Testis (tissue), 5 donors: ENCODE measurements at places on chromosomes 4 and X.
A peak's percentile ranks its signal among the peaks of the same experiment; 100 is the strongest.

DNA sequence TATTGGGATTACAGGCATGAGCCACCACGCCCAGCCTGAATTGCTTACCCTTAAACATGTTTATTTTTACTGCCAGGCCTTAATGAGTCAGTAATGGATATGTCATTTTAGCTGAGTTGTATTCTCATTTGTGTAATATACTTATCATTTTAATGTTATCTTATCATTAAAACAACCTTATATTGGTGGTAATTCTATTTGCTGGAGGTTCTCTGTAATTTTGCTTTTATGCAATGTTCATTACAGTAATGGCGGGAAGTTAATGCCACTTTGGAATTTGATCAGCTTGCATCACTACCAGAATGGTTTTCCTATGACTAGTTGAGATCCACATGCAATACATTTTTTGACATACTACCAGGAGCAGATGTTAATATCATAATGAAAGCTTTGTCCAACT, 6.3 kb upstream of the PGAM4 start:
- DNase-seq = no peak

- DNase-seq = no peak
These were observed 53.0 kb upstream of the FBXW7 start for GRCh38 chr4:152588869-152589268.

GRCh38 chr4:5785806-5786680, 75.0 kb downstream of the EVC start:
- no peak for DNase-seq

- no peak for DNase-seq
These were observed 629.4 kb upstream of the FRG1 start for GRCh38 chr4:189311251-189311650.

GRCh38 chrX:45711231-45711630, 510.6 kb upstream of the DIPK2B start:
- DNase-seq = no peak

GRCh38 chr4:150355858-150356455, 226.0 kb upstream of the MAB21L2 start:
- no peak for DNase-seq

DNA sequence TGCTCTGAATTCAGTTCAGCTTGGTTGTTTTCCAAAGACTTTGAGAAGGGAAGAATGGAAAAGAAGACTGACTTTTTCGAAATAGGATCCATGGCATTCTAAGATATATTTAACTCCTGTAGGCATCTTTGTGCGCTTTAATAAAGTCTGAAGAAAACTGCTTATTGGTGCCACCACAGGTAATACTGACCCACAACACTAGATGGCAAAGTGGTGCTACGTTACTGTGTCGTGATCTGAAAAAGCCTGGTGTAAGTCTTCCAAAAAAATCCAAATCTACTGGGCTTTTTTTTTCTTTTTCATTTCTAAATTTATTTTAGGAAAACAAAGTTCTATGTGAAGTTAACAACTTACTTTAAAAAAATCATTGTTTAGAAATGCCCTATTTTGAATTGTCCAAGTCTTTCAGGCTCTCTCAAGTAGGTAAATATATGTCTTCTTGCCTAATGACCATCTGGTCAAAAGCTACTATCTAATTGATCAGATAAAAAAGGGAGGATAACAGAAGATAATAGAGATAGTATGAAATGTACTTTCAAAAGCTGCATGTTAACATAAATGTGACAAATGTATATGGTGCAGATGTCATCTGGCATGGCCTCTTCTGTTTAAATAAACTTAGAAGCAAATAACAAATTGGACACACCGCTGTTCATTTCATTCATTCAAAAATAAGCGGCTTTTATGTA, 47.0 kb upstream of the MID1IP1 start:
- DNase-seq = peak; percentile 46

DNA sequence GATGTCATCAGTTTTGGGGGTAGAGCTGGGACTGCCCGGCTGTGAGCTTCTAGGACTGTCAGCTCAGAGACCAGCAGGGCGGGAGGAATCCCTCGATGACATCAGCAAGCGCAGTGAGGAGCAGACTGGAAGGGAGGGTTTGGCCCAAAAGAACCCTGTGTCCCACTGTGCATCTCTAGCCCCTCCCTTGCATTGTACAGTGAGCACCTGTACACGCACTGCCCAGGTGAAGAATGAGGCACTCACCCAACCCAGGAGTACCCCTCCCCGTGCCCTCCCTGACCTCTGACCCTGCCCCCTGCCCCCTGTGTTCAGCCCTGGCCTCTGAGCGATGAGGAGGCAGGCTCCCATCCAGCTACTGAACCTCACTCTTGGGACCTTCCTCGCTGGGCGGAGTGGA, 92.9 kb downstream of the HMX1 start:
- DNase-seq = no peak

DNA sequence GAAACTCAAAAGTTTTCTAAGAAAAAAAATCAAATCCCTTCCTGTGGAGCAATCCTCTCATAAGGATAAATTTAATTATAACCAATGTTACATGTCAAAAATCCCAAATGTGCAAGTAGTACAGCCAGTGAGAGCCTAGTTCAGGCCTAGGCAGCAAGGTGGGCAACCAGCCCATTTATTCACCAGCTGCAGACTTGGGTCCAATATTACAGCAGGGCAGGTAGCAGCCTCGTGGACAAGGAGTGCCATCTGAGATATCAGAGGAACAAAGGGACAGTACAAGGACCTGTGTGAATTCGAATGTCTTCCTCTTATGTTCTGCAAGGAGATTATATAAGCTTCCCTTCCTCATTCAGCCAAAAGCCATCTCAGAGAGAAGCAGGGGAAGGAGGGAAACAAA, 6.6 kb downstream of the HELQ start:
- DNase-seq = no peak

GRCh38 chrX:143854006-143854405, 29.9 kb upstream of the UBE2NL start:
- DNase-seq = no peak

- DNase-seq = no peak
These were observed 249.9 kb upstream of the GATB start for GRCh38 chr4:152010710-152011079.

DNA sequence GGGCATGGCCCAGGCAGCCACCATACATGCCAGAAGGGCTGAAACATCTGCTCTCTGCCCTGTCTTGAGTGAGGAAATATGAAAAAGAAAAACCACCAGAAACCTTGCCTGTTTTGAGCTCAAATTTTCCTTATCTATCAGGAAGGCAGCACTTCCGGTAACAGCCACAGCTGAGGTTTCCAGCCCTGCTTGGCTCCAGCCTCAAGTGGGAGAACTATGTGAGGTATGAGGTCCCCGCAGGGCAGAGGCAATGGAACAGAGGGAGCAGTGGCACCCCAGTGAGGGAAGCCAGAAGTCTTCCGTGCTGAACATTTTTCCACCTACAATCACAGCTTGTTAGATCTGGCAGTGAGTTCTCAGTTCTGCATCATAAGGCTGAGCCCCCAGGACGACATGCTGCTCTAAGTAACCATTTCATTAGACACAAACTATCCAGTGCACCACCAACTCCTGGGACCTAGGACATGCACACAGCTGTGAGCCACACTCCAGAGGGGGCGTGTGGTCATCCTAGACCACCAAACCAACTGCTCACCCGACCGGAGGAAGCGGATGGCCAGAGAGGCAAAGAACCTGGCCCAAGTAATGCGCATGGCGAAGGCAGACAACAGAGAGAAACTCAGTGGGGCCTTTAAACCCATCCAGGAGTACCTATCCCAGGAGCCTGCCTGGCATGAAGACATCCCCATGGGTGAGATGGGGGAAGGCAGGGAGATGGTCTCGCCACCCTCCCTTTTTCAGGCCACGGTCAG, 22.6 kb downstream of the WDR1 start:
- DNase-seq = no peak

DNA sequence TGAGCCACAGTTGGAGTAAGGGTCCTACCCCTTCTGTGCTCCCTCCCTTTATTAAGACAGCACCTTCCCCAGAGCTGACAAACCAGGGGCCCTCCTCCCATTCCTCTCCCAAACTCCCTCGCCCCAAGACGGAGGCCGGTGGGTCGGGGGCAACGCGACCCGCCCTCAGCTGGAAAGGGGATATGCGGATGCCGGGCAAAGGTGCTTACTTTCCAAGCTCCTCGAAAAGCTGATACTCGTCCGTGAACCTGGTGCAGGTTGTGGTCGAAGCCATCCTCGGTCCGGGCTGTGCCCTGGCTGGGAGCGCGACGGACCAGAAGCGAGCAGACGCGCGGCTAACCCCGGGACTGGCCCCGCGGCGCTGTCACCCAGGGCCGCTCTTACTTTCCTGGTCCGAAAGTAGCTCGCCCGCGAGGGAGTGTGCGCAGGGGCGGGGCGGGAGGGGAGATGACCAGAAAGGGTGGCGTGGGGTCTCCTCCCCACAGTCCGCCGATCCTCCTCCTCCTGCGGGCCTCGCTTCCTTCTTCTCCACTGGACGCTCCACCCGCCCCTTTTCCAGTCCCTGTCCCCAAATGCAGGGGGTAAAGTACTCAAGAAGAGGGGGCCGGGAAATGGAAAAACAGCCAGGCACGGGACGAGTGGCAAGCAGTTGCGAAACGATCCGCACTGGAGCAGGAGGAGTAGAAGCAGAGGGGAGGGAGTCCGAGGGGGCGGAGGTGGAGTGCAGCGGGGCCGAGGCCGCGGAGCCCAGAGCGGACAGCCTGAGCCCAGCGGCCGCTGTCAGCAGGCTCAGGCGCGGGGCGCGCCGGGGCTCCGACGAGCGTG, 531 bp downstream of the CAMK2D start:
- DNase-seq = peak; percentile 82

DNA sequence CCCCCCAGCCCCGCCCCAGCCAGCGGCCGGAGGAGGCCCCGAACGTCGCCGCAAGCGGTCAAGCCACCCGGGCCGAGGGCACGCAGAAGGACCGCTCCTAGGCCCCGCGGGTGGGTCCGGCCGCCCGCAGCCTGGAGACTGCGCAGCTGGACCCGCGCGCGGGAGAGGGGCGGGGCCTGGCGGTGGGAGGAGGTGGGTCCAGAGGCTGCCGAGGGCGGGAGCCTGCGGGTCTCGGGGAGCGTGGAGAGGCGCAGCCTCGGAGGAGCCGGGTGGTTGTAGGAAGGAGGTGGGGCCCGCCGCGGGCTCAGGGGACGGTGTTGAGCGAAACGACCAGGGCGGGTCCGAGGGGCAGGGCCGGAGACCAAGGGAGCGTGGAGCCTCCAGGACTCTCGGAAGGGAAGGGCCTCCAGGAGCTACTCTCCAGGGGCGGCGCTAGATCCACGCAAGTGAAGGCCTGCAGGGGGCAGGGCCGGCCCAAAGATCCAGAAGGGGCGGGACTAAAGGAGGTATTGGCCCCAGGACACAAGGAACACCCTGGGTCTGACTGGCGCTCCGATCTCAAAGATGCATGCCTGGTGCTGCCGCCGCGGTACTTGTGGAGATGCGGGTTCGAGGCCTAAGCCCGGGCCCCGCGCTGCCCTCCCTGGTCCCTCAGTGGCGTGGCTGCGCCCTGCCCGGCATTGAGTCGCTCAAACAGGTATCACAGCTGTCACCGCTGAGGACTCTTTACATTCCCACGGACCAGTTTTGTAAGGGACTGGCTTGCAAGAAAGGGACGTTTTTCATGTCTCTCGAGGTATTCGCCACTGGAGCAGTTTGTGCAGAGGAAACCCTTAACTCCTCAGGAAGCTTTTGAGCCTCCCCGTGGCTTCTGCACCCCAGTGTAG, 5.9 kb downstream of the TIMM17B start:
- DNase-seq = peak; percentile 90

DNA sequence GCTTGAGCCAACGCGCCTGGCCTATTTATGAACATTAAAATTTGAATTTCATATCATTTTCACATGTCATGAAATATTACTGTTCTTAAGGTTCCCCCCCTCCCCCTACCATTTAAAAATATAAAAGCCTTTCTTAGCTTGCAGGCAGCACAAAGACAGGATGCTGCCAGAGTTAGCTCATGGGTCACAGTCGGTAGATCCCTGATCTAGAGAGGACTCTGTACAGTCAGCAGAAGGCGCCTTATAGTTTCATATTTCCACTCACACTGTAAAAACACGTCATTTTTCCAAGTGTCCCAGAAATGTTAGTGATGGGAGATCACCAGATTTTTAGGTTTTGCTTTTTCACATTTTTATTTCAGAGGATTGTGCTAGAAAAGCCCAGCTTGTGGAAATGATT, 12.2 kb downstream of the NOCT start:
- no peak for DNase-seq

DNA sequence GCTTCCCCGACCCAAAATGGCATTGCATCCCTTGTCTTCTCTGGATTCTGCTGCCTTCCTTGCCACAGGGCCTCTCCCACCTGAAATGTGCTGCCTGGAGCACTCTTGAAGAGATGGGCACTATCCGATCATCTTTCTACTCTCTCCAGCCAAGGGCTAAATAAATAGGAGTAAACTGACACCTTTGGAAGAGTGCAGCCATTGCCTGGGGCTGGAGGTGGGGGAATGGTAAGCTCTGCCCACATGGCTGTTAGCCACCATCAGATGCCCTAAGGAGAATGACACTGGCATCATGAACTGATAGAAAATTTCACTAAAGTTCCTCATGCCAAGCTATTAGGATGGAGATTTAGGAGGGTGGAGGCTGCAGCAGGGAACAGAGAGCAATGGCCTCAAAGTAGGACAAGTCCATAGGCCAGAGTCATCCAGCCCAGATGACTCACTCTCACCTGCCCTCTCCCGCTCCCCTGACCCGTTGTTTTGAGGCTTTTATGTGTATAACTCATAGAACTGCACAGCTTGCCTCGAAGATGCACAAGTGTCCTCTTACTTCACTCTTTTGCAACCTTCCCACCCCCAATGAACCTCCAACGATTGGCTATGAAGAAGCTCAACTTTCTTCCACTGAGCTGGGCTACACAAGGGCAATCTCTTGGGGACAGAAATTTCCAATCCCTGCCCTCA, 822 bp upstream of the PFKFB1 start:
- no peak for DNase-seq

DNA sequence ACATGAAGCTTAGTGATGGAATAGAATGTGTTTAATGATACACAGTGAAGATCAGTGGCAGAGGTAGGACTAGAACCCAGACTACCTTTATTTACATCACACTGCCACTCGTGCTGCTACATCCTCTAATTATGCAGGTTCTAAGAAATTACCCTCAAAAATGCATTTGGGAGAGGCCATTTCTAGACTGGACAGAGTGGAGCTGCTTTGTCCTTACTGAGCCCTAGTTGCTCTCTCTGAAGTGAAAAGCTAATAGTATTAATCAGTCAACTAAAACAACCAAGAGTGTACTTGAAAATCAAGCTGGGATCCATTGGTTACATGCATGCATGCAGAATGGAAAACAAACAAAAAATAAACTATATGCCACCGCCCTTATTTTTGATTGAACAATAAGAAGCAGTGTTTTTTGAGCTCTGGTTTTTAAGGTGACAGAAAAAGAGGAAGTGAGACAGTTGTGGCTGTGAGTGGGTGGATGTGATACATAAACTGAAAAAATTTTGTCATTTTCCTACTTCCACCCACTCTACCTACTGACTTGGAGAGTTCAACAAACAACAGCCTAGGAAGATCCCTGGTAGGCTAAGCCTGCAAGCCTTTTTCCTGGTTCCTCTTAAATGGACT, 6.8 kb upstream of the VSIG4 start:
- no peak for DNase-seq

DNA sequence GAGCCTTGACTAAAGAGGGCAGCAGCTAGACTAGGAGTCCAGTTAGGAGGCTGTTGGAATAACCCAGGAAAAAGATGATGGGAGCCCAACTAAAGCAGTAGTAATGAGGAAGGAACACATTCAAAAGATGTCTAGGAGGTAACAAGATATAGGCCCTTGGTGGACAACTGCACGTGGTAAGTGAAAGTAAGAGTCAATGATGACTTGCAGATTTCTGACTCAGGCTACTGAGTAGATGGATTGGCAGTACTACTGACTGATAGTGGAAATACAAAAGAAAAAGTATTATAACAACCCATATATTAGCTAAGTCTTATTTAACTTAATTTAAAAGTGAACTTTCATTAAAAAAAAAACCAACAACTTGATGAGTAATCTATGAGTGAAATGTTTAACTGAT, 74.0 kb downstream of the PAK3 start:
- DNase-seq = no peak
